ENCODE measurements at places on chromosomes 12 and 14.

- DNase-seq = no peak
Observed at GRCh38 chr14:81474148-81474492, 59.5 kb downstream of the SEL1L start.

GRCh38 chr14:78997811-78998210 lies 827.6 kb downstream of the NRXN3 start:
- DNase-seq = no peak

GRCh38 chr14:36066636-36067035 lies 109.9 kb downstream of the PTCSC3 start:
- no peak for DNase-seq

DNA sequence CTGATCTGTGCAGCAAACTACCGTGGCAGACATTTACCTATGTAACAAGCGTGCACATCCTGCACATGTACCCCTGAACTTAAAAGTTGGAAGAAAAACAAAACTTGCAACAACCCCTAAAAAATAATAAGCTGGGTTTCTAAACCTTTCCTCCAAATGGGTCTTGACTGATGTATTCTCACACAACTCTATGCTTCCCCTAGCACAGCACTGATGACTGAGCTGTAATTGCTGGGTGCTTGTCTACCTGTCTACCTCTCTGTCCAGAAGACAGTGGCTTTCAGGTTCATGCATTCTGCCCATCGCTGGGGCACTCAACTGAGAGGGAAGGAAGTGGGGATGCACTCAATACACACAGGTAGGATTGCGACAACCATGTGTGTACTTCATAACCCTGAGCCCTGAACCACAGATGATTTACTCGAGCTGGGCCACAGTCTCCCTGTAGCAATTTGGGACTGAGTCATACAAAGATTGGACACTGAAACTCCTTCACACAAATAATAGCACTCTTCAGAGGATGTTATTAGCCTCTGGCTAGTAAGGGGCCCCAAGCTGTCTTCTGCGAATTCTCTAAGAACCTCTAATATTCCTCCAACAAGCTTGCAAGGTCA lies 44.8 kb upstream of the TMPO start:
- DNase-seq = peak; percentile 39
